ENCODE measurements at places on chromosomes 16 and 17.
A peak's percentile ranks its signal among the peaks of the same experiment; 100 is the strongest.

DNA sequence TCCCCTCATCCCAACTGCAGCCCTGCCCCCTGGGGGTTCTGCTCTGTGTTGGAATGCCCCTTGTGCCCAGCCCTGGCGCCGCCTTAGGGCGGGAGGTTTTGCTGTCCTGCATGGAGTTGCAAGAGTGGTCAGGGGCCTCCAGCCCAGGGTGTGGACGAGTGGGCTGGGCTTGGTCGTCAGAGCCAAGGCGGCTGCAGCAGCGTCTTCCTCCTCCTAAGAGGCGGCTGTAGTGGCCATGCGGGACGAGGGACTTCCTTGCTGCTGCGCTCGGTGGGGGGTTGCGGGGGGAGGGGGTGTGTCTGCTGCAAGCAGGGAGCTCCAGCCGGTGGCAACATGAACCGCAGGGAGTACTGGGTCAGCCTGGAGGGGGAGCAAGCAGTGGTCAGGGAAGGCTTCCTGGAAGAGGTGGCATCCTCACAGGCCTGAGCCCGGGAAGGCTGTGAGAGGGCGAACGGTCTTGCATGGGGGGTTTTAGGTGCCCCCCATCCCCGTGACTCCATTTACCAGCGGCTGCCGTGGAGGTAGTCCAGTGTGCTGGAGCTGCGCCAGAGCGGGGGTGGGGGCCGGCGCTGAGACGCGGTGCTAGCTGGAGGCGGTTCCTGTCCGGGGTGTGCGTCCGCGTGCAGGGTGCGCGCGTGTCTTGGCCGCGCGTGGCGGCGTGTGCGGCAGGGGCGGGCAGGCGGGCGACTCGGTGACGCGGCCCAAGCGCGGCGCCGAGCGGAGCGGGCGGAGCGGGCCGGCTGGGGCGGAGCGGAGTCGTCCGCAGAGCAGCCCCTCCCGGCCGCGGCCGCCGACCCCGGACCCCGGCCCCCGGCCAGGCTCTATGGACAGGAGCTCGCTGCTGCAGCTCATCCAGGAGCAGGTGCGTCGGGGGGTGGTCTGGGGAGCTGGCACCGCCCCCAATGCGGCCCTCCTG lies at the start of gene RHBDL1:
Gene RHBDL1 (plus strand): TSS at position 704 of the 916 bp plus-strand sequence. CDS start 120 bp downstream, at position 824.
- DNase-seq = no peak

GRCh38 chr16:48681520-48681919 lies 71.5 kb upstream of the N4BP1 start:
- no peak for DNase-seq

DNA sequence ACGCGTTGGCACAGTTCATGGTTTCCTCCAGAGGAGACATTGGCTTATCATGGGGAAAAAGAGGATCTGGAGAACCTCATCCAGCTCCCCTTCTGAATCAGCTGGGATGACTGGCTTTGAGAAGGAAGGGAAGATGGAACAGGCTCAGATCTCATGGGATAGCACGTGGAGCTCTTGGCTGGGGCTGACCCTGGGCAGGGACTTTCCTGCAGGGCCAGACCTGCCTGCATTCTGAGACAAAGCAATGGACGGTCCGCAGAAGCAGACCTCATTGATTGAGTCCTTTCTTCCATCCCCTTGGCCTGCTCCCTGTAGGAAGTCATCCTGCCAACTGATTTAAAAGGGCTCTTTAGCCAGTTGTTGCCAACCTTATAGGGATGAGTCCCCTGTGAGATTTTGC lies 26.2 kb downstream of the PLCD3 start:
- no peak for DNase-seq

- DNase-seq = no peak
These were observed 184.8 kb downstream of the CCDC182 start for GRCh38 chr17:57560319-57560705.

- no peak for DNase-seq
These were observed 1.2 kb downstream of the PPP1R1B start for GRCh38 chr17:39627712-39628516.

GRCh38 chr17:78497115-78497540 lies 80.1 kb downstream of the DNAH17 start:
- peak; percentile 68 for DNase-seq

DNA sequence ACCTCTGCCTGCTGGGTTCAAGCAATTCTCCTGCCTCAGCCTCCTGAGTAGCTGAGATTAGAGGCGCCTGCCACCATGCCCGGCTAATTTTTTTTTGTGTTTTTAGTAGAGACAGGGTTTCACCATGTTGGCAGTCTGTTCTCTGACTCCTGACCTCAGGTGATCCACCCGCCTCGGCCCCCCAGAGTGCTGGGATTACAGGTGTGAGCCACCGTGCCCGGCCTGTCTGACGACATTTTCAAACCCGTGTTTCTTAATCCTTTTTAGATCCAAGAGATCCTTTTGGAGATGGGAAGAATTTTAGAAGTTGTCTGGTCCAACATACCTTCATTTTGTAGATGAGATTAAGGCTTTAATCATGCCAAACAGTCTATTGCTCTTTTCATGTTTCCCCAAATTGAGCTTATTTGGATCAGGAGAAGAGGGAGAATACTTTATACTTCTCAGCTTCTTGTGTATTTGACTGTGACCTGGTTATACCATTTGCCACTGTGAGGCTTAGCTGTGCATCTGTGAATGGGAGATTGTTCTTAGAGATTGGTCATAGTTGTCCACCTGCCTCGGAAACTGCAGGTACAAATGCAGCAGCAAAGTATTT lies 25.8 kb downstream of the USP10 start:
- no peak for DNase-seq

DNA sequence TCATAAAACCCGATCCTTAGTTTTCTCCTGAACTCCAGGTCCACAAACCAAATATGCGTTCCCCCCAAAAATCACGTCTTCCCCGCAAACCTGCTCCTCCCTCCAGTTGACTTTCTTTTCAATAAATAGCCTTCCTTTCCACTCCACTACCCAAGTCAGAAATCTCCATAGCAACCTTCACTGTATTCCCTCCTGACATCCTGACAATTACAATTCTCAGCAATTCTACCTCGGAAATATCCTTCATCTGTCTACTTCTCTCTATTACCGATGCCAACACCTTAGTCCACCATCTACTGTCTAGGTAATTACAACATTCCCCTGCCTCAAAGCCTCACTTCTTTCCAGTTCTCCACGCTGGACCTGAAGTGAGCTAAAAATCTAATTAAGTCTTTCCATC lies 50.7 kb downstream of the SMURF2 start:
- DNase-seq = no peak

GRCh38 chr17:61368832-61369450 lies 30.7 kb upstream of the TBX2 start:
- DNase-seq = no peak

DNA sequence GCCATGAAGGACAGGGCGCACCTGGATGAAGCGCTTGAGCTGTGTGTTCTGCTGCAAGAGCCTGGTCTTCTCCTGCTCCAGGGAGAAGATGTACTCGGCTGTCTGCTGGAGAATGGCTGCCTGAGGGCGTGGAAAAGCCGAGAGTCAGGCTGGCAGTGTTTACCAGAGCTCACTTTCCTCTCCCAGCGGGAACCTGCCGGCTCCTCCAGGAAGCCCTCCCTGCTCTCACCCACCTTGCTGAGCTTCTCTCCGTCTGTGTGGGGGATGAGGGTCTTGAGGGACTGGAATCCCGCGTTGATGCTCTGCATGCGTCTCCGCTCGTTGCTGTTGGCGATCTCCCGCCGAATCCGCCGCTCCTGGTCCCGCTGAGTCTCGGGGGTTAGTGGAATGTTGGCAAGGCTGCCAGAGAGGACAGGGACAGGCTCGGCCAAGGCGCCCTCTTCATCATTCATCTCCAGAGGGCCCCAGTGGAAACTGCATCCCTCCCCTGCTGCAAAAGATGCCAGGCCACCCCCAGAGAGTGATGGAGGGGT lies 10.5 kb downstream of the TFAP4 start:
- no peak for DNase-seq

GRCh38 chr17:17356931-17357270 lies 53.7 kb downstream of the NT5M start:
- DNase-seq = no peak

GRCh38 chr16:17367036-17367435 lies 103.7 kb downstream of the XYLT1 start:
- DNase-seq = no peak

DNA sequence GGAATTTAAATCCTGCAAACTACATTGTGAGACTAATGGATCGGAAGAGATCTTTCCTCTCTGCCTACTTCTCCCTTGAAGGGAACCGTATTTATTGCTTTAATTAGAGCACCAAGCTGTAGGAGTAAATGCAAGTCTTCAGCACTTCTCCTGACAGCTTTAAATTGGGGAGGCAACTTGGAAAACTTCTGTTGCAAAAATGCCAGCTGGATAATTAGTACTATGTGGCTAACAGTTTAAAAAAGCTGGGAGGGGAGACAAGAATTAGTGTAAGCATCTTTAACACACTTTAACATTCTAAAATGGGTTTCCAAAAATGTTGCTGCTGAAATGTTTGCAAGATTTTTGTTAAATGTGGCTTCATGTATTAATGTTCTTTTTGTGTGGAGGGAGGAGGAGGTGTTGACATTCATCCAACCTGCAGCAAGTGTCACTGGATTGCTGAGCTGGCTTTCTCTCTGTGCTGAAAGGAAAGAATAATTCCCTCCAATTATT lies 108.5 kb downstream of the PCTP start:
- no peak for DNase-seq

DNA sequence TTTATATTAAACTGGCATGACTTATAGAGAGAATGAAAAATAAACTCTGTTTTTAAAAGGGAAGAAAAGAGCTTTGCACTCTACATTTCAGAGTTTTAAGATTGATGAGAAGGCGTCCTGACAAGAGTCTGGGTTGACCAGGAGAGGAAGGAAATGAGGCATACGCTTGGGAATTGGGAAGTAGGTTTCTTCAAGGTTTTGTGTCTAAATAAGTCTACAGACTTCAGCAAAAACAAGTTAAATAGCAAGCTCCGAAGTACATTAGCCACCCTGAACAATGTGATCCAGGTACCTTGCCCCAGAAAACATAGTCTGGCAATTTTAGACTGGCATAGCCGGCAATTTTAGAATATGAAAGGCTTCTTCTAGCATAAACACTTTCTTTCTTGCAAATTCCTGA lies 28.5 kb upstream of the CCDC182 start:
- DNase-seq = no peak

GRCh38 chr16:66510711-66511601 lies 39.0 kb downstream of the TK2 start:
- DNase-seq = no peak
